Naive thymus-derived CD8-positive, alpha-beta T cell (primary cell): ENCODE measurements at places on chromosomes 11 and 22.
A peak's percentile ranks its signal among the peaks of the same experiment; 100 is the strongest.

DNA sequence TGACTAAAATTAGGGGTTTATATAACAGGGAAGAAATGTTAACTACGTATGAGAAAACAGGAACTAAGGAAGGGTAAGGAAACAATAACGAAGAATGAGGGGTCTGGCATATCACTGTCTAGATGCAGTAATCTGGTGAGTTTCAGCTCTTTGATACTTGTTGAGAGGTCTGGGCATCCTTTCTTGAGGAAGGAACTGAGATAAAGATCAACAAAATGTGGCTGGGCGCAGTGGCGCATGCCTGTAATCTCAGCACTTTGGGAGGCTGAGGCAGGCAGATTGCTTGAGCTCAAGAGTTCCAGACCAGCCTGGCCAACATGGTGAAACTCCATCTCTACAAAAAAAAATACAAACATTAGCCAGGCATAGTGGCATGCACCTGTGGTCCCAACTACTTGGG is 2.7 kb downstream of the DCDC1 start:
- no peak for DNase-seq

DNA sequence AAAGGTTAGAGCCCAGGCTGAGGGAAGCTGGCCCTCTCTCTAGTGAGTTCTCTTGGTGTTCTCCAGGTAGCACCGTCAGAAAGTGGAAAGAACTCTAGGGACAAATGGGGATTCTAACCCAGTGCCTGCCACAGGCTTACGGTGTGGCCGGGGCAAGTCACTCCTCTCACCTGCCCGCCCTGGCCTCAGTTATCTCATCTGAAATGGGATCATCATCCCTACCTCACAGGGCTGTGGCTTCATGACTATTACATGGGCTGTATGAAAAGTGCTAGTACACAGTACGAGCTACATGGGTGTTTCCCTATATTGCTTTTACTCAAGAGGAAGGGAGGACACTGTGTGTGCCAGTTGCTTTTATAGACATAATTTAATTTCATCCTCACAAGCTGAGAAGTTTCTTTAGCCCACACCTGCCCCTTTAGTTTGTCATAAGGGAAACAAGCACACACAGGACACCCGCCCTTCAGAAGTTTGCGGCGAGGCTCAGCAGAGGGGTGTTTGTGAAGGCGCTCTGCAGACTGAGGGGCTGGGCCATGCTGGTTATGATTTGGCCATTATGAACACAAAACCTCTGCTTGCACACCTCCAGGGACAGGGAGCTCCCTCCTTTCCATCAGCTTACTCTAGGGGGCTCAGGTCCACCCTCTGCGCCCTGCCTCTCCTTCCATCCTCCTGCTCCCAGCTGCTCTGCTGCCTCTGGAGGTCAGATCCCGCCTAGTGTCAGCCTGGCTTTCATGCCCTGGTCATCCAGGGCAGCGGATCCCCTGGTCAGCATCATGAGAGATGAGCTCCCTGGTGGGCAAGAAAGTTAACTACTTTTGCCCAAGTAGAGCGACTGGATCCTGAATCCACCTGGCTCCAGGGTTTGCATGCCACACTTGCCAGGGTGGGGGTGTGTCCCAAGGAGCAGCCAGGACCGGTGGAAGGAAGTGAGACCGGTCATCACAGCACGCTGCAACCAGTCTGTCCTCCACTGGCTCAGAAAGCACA is 1.2 kb downstream of the KLHL35 start:
- no peak for DNase-seq

DNA sequence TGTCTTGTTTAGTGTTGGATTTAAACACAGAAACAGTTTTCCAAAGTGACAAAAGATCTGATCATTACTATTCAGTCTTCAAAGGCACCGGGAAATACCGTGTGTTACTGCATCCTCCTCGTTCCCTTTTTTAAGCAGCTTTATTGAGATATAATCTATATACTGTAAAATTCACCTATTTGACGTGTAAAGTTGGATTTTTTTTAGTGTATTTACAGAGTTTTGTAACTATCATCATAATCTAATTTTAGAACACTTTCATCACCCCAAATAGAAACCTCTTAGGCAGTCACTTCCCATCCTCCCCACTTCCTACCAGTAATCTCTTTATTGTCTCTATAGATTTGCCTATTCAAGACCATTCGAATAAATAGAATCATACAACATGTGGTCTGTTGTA is 1.4 kb downstream of the ANO5 start:
- no peak for DNase-seq

- no peak for DNase-seq
Observed at GRCh38 chr11:34114471-34114870, 9.0 kb downstream of the NAT10 start.

- no peak for DNase-seq
Observed at GRCh38 chr11:133163463-133164419, 368.6 kb downstream of the OPCML start.

- no peak for DNase-seq
Observed at GRCh38 chr22:46159777-46160176, 9.5 kb downstream of the PPARA start.

DNA sequence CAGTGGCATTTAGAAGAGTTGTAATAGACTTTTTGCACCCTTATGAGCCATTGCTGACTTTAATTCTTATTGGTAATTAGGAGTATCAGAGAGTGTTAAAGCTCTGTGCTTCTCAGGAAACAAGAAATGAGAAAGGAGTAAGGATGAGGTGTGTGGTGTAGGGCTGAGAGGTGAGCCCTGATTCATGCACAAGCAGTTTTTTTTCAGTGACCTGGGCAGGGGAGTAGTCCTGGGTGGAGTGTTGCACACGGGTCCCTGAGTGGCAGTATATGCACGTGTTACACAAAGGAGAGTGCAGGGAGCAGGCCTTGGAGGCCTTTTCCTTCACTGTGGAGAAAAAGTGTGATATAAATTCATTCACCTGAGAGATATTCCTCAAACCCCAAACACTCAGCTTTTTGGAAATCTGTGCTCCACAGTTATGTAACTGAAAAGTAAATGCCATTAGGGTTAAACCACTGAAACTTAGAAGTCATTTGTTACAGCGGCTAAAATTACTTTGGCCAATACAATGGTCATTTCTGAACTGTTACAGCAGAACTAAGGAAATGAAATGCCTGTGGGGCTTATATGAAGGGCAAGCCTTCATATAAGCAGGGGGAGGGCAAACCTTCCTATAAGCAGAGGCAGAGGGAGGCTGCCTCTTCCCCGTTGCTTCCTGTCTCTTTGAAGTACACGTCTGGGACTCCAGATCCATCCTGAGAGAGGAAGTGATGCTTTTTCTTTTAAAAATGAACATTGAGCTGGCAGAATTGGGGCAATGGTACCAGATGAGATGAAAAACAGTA is 62.6 kb upstream of the OLFML1 start:
- DNase-seq, result no peak

- DNase-seq, result no peak
Observed at GRCh38 chr11:88370782-88371181, 33.2 kb upstream of the CTSC start.

- no peak for DNase-seq
Observed at GRCh38 chr11:125939081-125939521, 6.7 kb upstream of the VSIG10L2 start.

GRCh38 chr11:65422633-65423515 is at the start of gene NEAT1:
NEAT1 (plus strand) TSS chr11:65422798.
- peak; percentile 78 for DNase-seq

- no peak for DNase-seq
Observed at GRCh38 chr22:16845881-16846280, 20.7 kb upstream of the XKR3 start.

DNA sequence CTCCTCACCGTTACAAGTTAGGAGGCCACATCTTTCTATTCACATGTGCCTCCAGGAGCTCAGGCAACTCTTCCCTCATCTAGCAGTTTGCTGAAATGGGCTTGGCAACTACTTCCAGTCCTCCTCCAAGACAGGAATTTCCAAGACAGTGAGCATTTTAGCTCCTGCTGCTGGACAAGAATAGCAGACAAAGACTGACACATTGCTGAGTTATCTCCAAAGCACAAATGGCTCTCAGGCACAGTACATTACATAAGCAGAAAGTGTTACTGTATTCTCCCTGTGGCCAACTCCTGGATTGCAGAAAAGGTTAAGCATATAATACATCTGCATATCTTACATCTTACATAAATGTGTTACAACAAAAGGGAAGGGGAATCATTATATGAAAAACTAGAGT is 83.2 kb upstream of the POU2AF2 start:
- no peak for DNase-seq

GRCh38 chr11:126391286-126391954 is 35.9 kb downstream of the ST3GAL4 start:
- no peak for DNase-seq

GRCh38 chr11:2099516-2100349 is 39.5 kb downstream of the IGF2 start:
- no peak for DNase-seq

DNA sequence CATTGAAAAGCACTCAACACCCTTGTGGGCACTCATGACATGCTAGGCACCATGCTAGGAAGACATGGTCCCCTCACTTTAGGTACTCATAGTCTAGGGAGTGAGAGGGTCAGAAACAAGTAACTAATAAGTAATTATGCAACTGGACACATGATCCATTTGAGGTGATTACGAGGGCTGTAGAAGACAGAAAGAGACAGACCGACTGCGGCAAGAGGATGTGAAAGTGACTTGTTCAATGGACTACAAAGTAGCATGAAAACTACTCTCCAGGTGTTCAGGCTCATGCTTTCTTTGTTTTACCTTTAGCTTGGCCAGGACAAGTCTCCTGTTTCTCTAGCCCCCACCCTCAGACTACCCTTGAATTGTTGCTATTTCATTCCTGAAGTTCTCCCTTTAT is 310.8 kb upstream of the SORL1-AS1 start:
- no peak for DNase-seq

DNA sequence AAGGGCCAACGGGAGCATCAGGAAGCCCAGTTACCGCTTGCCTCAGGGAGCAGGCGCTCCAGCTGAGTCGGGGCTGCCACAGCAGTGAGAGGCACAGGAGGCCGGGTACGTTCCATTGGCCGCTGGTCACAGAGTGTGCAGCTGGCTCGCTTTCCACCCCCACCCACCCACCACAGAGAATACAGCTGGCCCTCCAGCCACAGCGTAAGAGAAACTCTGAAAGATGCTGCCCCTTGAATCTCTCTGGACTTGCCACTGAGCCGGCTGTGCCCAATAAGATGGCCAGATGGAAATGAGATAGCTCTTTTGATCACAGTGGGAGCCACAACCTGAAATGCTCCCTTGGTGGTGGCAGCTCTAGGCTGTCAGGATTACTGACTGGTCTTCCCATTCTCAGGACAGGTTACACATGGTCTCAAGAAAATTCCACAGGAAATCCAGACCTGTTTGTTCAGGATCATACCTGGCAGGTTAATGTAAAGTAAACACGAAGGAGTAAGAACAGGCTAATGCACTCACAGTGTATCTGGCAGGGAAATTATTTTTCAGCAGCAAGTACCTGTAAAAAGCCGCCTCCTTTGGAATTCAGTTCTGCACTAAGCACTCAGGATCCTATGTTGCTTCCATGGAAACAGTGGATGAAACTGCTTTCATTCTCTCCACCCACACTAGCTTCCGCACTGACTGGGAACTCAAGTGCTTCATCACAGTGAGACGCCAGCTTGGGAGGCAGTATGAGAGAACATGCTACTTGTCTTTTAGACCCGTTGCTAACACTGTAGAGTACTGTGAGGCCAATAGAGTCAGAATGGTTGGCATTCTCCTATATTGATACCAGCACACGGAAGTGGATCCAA is 16.5 kb downstream of the SIAE start:
- no peak for DNase-seq

GRCh38 chr22:28741200-28741784 is 328 bp downstream of the CHEK2 start:
- no peak for DNase-seq

DNA sequence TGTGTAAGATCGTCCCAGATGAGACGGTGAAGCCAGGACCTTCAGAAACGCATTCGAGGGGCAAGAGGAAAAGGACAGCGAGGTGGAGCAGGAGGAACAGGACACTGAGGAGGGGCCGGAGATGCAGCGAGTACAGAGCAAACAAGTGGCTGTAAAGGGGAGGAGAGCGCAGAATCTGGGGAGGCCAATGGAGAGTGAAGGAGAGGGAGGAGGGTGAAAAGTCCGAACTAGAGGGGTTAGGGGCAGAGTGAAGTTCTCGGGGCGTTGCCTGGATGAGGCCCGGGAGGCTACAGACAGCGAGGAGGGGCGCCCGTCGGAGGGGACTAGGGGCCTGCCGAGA is 8.8 kb upstream of the PPIL2 start:
- no peak for DNase-seq

- no peak for DNase-seq
Observed at GRCh38 chr11:2203440-2204259, 32.0 kb upstream of the TH start.

GRCh38 chr11:126607776-126608541 is 252.5 kb downstream of the ST3GAL4 start:
- no peak for DNase-seq

GRCh38 chr22:38886333-38886732 is 14.3 kb upstream of the CBX6 start:
- DNase-seq, result no peak
